ENCODE measurements at places on chromosomes 6 and 20.

- peak; percentile 89 for DNase-seq
Measured at GRCh38 chr6:12324099-12324498, 33.9 kb downstream of the EDN1 start.

- peak; percentile 71 for DNase-seq
Measured at GRCh38 chr20:54475334-54476168, at the start of gene DOK5. Gene DOK5, plus strand, starts transcription at chr20:54475593. Its CDS starts 354 bp downstream, at chr20:54475947.

GRCh38 chr6:75419416-75419815 lies 74.2 kb downstream of the FILIP1 start:
- DNase-seq = no peak

GRCh38 chr6:154543628-154544027 lies 33.1 kb upstream of the CNKSR3 start:
- DNase-seq = no peak

- DNase-seq = no peak
Measured at GRCh38 chr20:25659999-25660398, 36.2 kb upstream of the NANP start.

GRCh38 chr6:87698547-87699006 lies 3.5 kb downstream of the AKIRIN2 start:
- no peak for DNase-seq

GRCh38 chr6:88584581-88585275 lies 378.7 kb downstream of the RNGTT start:
- no peak for DNase-seq

GRCh38 chr6:150999107-150999506 lies 133.6 kb downstream of the MTHFD1L start:
- DNase-seq = no peak

GRCh38 chr6:140893432-140893831 lies 1239.3 kb upstream of the GJE1 start:
- no peak for DNase-seq

GRCh38 chr6:113856625-113857555 lies at the start of gene MARCKS:
Gene MARCKS, plus strand, starts transcription at chr6:113857345. Its CDS starts 401 bp downstream, at chr6:113857746.
- peak; percentile 86 for DNase-seq

- DNase-seq = no peak
Measured at GRCh38 chr6:85556992-85557668, 36.5 kb downstream of the SNX14 start.

- no peak for DNase-seq
Measured at GRCh38 chr6:135627092-135627715, 129.7 kb upstream of the AHI1 start.

- no peak for DNase-seq
Measured at GRCh38 chr6:3236005-3236404, 8.6 kb upstream of the TUBB2B start.

DNA sequence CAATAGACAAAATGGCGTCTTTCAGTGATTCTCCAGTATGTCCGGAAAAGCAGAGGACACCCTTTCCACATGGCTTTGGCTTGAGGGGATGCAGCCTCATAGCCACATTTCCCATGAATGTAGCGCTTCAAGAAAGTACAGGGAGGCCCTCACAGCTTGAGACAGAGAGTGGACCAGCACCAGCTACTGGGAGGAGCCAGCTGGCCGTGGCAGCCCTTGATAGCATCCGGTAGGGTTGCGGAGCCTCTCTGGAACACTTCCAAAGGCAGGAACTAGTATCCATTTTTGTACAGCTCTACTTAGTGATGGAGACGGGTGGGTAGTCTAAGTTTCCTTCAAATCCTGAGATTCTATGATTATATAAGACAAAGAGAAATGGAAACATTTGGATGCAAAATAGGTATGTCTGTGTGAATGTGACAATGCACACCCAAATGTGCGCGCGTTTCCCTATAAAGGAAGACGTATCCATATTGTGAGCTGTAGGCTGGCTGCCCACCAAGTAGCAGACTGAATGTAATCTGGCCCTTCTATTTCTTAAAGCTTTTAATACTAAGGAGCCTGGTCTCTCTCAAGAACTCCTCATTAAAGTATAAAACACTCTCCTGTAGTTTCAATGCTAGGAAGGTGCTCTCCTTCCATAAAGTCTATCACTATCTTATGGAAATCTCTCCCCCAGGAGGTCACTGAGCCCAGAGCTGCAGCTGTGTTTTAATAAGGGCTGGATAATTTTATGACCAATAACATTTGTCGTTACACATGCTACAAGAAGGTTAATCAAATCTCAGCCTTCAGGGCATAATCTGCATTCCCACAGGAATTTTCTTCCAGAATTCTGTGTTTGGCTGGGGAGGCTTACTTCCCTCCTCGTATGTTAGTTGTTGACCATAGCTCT lies 74.0 kb downstream of the SOBP start:
- DNase-seq = no peak

GRCh38 chr6:90338409-90338808 lies 41.8 kb upstream of the BACH2 start:
- peak; percentile 57 for DNase-seq

GRCh38 chr6:156559162-156559690 lies 218.0 kb upstream of the ARID1B start:
- no peak for DNase-seq

DNA sequence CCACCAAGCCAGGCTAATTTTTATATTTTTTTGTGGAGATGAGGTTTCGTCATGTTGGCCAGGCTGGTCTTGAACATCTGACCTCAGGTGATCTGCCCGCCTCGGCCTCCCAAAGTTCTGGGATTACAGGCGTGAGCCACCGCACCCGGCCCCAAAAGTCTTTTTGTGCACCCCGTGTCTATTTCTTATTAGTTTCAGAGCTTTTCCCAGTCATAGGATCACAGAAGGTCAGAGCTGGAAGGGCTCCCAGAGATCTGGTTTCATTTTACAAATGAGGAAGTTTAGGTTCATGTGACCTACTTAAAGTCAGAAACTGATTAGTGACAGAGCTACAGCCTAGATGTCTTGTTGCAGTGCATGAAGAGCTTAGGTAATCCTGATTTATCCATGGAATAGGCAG lies 1.6 kb upstream of the OGFRL1 start:
- DNase-seq = no peak

GRCh38 chr6:163655217-163656121 lies 241.0 kb downstream of the QKI start:
- no peak for DNase-seq

- DNase-seq = no peak
Measured at GRCh38 chr20:12570371-12570770, 438.4 kb upstream of the SPTLC3 start.

DNA sequence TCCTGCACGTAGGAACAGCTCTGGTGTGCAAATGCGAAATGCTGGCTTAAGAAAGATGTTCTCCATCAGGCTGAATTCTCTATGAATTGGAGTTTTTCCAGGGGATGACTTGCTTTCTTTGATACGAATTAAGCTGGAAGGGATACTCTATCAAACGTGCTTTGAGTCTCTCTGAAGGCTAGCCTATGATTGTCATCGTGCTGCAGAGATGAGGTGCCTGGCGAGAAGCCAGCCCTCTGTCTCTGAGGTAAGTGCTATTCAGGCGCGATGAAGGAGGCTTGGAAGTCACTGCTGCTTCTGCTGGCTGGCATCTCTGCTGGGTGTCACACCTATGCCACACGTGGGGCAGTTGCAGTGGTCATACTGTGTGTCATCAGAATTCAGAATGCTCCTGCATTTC lies 223.7 kb downstream of the TAF4 start:
- no peak for DNase-seq

DNA sequence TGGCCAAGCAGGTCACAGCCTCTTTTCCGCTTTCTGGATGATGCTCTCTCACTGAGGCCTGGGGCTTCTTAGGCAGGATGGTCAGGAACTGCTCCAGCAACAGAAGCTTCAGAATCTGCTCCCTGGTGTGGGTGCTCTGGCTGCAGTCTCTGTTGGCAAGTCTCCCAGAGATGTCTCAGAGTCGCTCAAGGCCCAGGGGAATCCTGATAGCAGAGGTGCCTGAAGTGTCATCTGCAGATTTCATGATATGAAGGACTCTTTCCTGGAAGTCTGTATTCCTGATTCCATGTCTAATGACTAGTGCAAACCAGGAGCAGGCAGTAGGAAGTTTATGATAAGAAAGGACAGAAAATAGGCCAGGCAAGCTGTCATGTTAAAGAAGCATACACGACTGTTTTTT lies 20.3 kb downstream of the ZSCAN31 start:
- DNase-seq = no peak

DNA sequence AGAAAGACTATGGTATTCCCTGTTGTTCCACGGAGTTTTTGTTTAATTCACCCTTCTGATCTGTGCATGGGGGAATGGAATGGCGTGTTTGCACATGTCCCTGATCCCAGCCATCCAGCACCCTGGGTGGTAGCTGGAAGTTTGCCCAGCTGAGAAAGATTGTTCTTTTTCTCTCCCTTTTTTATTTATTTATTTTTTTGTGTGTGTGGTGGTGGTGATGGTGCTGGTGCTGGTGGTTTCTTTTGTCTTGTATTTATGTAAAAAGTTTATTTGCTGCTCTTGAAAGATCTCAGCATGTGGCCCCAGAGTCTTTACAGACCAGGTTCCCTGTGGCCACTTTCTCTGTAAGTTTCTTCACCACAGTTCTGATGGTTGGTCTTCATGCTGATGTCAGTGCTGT lies 372.6 kb downstream of the UTRN start:
- DNase-seq = no peak

GRCh38 chr6:1720620-1721322 lies 111.1 kb downstream of the FOXC1 start:
- DNase-seq = no peak

DNA sequence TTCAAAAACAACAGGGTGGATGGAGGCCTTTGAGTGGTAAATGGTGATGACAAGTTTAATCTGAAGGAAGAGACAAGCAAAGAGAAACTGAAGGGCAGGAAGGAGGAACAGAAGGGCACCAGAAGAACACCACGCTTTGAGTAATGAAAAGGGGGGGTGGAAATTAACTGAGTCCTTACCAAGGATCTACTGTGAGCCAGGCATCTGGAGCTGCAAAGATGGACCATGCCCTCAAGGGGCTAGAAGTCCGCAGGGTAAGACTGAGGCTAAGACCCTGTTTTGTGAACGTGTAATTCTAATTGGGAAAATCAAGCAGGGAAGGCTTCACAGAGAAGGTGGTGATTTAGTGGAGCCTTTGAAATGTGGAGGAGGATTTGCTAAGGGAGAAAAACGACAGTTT lies 1.6 kb downstream of the NDRG3 start:
- no peak for DNase-seq

DNA sequence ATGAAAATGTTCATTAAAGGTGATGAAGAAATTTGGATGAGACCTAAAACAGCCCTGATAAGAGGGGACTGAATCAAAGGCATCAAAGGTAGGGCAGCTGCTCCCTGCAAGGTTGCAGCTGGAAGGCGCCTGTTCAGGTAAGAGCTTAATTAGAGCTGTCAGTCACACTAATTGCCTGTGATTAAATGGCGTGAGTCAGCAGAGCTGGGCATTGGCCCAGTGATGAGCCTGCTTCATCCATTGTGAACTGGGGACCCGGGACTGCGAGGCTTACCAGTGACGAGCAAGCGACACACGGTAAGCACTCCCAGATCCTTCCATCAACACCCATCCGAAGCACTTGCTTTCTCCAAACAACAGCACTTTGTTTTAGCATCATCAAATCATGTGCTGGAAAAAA lies 621.5 kb upstream of the CDH4 start:
- DNase-seq = no peak

DNA sequence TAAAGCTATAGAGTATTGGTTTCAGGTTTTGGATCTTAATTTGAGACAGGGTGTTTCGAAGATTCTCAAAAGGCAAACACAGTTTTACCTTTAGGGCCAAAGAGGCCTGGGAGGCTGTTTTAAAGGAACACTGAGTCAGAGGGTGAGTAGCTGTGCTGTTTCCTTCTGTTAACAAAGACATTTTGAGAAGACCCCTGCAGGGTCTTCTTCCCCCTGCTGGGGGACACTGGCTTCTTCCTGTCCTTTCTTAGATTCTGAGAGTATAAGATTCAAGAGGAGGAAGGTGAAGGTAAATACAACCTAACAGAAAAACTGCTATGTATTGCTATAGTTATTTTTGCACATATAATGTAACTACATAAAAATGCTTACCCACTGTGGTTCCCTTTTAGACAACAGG lies 19.0 kb downstream of the HS3ST5 start:
- no peak for DNase-seq

DNA sequence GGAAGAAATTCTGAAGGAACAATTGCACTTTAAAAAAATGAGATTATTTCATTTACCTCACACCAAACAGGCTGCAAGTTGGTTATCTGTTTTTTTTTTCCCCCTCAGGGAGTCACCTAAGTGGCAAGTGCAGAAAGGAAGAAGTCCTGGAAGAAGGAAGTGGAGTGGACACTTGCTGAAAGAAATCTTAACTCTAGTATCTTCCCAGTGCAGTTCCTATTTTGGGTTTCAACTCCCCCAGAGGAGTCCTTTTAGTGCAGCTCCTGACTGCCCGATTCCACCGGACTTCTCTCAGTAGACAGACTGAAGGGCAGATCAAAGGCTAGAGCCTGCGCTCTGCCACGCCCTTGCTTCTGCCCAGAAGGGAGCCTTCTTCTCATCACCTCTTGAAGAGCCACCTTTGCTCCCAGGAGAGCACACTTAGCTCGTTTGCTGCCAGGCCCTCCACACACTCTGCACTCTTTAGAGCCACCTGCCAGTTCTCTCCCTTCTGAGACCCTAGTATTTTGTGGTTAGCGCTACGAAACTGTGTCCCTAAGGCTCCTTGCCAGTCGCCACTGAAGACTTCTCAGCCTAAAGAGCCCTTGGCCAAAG lies 4.9 kb downstream of the MTCL3 start:
- DNase-seq = no peak

DNA sequence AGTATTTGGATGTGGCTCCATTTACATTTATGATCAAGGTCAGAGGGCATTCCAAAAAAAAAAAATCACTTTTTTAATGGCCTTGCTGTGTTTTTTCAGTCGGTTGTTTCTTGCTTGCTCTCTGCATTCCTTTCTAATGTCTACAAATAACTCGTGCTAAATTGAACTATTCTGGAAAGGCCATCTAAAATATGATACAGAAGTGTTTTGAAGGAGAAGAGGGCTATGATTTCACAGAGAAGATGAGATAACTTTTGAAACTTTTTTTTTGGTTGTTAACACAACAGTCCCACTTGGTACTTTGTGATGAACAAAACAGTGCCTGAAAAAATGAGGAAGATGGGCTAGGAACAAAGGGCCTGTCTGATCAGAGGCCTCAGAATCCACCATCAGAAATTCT lies 156.1 kb upstream of the SMLR1 start:
- DNase-seq = no peak

DNA sequence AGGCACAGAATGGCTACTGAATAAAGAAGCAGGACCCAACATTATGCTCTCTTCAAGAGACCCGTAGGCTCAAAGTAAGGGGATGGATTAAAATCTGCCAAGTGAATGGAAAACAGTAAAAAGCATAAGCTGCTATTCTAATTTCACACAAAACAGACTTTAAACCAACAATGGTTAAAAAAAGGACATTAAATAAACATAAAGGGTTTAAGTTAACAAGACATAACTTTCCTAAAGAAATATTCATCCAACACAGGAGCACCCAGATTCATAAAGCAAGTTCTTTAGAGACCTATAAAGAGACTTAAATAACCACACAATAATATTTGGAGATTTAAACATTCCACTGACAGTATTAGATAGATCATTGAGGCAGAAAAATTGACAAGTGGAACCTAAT lies 624.5 kb downstream of the RFPL4B start:
- DNase-seq = no peak

GRCh38 chr6:116190550-116190949 lies 63.3 kb downstream of the TSPYL4 start:
- no peak for DNase-seq

Data from NCI-H226 (cell line).